T-helper 2 cell (primary cell): ENCODE measurements at places on chromosomes 16 and 17.
A peak's percentile ranks its signal among the peaks of the same experiment; 100 is the strongest.

GRCh38 chr16:46882304-46882939 is 1.7 kb upstream of the GPT2 start:
- DNase-seq, result no peak

GRCh38 chr16:22123146-22123545 is 30.8 kb downstream of the VWA3A start:
- no peak for DNase-seq

DNA sequence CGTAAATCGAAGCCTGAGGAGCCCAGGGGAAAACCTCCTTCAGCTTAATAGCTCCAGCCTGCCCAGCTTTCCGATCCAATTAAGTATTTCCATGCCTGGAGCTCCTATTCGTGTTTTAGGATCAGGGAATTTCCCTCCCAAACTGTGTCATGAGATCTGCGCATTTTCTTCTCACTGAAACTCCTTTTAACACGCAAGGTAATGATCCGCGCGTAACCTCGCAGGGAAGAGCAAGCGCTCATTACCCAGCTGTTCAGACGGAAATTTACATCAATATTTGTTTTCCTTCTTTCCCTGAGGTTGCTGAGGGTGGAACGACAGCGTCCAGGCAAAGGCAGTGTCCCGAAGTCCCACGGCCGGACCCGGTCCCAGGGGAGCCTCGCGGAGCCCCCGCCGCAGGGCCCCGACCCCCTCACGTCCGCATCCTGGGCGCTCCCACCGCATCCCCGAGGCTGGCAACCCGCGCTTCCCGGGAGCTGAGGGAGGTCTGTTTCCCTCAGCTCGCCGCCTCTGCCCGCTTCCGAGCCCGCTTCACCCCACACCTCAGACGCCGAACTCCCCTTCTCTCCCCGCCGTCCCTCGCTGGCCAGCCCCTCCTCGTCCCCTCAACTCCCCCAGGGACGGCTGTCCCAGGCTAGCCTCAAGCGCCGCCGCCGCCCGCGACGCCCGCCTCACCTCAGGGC is 415 bp downstream of the ABCA5 start:
- DNase-seq, result no peak

DNA sequence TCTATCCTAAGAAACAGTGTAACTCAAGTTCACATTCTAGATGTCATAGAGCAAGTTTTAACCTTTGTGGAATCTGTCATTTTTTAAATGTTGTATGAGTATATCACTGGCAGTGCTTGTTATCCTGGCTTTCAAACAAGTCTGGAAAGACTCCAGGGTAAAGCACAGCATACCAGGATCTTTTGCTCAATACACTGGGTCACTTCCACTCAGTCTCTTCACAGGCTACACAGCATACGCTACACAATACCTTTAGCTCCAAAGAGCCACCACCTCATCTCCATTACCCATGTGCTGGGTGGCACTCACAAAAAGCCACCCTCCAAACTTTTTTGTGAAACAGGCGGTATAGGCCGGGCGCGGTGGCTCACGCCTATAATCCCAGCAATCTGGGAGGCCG is 69.5 kb downstream of the PARN start:
- DNase-seq, result no peak

GRCh38 chr17:3004925-3005324 is 58.5 kb downstream of the OR1D5 start:
- no peak for DNase-seq

- no peak for DNase-seq
These were observed 35.8 kb downstream of the CACNG3 start for GRCh38 chr16:24291932-24292331.

DNA sequence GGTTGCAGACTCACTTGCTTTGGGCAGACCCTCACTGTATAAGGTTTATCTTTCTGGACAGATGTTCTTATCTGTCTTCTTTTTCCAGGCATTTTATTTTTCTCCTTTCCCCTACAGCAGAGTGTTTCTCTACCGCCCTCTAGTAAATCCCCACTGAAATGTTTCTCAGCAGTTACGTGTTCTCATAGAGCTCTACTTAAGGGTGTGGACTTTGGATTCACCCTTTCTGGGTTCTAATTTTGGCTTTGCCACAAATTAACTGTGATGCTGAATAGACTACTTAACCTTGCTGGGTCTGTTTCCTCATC is 2.0 kb downstream of the ADAT1 start:
- peak; percentile 45 for DNase-seq

DNA sequence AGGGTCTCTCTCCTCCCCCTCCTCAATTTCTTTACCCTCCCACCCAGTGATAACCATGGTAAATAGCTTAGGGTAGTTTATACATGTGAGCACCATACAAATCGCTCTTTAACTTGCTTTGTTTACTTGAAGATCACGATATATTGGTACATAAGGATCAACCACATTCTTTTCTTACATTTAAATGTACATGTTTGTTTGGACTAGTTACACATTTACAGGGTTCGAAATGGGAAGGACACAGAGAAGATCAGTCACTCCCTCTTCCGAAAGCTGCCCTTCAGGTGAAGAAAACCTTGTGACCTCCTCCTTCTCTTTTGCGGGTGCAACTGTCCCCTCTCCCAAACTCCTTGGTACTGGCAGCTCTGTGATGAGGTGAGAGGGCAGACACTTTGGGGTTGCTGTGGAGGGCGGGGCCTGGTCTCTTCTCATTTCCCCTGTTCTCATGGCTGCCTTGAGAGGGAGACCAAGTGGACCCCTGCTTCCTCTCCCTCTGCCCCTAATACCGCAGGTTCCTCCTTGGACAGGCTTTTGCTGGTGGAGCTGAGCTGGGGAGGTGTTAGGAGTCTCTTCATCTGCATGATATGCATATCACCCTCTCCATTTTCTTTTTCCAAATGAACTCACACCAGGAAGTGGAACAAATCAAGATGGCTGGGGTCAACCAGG is 4.7 kb upstream of the PIK3R6 start:
- no peak for DNase-seq

- DNase-seq, result no peak
These were observed 17.5 kb downstream of the ABCA9 start for GRCh38 chr17:69043098-69043734.
